Activated naive CD4-positive, alpha-beta T cell (primary cell): ENCODE measurements at places on chromosomes 6 and 20.

GRCh38 chr6:78578430-78578829, 288.9 kb upstream of the IRAK1BP1 start:
- no peak for DNase-seq

DNA sequence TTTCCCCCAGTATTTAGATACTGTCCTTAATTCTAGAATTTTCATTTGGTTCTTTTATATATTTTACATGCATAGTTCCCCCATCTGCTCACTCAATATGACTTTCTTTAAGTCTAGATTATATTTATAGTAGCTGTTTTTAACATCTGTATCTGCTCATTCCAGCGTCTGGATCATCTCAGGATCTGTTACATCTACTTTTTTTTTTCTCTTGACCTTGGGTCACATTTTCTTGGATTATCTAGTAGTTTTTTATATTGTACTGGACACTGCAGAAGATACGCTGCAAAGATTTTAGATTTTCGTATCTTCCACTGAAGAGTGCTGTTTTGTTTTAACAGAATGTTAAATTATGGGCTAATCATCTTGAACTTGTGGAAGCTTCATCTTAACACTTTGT, 20.7 kb downstream of the RAB22A start:
- DNase-seq, result no peak

- DNase-seq, result no peak
Measured at GRCh38 chr6:107493158-107494057, 3.5 kb downstream of the SOBP start.

DNA sequence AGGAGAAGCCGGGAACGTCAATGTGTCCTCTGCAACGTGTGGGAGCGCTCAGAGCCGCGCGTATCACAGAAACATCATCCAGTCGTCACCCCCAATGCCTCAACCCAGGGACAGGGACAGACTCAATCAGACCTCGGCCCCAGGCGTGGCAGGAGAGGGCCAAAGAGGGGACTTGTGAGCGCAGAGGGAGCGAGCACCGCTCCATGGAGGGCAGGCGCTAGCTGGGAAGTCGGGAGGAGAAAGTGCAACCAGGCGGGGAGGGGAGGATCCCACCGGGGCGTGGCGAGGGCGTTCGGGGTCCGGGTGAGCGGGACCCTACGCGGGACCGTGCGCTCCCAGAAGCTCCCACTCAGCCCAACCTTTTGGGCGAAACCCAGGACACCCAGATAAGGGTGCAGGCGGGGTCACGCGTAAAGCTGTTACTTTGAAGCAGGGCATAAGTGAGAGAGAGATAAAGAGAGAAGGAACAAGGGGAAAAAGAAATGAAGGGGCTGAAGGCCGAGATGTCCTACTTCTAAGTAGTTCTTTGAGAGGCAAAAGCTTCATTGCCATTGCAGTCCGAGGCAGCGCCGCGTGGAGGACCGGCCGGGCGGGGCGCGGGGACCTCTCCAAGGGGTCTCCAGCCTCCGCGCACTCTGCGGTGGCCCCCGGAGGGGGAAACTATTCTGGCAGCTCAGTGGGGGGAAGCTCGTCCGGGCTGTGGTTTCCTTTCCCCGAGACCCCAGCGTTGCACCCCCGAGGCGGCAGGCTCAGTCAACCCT, 862 bp upstream of the SOBP start:
- DNase-seq, result no peak

DNA sequence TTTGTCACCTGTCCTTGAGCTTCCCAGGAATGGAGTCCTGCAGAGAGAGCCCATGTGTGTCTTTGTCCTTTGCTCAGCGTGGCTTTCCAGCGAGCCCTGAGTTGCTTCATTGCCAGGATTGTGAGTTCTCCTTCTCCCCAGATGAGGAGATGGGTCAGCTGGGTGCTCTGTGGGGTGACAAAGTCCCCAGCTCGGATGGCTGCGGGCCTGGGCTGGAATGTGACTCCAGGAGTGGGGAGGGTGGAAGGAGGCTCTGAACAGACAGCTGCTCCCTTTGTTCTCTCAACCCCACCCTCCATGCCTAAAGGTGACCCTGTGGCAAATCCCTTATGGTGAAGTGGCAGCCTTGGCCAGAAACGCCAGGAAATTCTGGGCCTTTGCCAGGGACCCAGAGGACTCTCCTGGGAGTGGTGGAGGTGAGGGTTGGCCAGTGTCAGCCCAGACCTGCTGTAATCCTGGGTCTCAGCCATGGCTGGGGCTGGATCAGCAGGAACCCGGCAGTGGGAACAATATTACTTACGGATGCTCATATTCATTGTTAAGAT, 44.4 kb upstream of the CST5 start:
- DNase-seq, result no peak

- no peak for DNase-seq
Measured at GRCh38 chr6:26211963-26212362, 124.7 kb downstream of the HFE start.

GRCh38 chr6:168496997-168497331, 56.0 kb downstream of the SMOC2 start:
- no peak for DNase-seq

- no peak for DNase-seq
Measured at GRCh38 chr20:47233333-47234188, 122.9 kb downstream of the ZMYND8 start.

- DNase-seq, result no peak
Measured at GRCh38 chr6:156950531-156950930, 173.4 kb downstream of the ARID1B start.

DNA sequence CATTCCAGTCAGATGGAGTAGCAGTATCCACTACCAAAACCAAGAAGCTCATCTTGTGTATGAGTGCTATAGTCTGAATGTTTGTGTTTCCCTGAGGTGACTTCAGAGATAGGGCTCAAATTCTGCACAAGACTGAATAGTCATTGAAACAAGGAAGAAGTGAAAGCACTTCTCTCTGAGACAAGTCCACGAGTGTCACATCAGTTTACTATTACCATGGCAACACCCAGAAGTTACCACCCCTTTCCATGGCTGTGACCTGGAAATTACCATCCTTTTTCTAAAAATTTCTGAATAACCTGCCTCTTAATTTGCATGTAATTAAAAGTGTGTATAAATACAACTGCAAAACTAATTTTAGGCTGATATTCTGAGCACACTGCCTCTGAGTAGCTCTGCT, 682.1 kb upstream of the ADGRB3 start:
- no peak for DNase-seq

GRCh38 chr6:36368921-36369865, 18.3 kb downstream of the ETV7 start:
- no peak for DNase-seq

- no peak for DNase-seq
Measured at GRCh38 chr6:119267126-119267905, 82.2 kb downstream of the MAN1A1 start.

DNA sequence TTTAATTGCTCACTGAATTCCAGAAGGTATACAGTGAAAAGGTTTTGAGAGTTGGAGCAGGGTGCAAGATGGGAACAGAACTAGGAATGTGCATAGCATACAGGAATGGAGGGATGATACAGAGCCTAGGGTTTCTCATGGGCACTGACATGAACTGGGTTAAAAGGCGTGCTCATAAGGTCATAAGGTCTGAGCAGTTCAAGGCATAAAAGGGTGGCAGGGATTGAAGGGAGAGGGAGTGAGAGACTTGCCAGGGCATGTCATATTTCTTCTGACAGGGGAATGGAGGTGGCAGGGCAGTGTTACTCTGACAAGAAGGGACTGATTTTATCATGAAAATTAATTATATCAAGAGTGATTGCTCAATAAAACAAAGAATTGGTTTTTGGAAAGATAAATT, 4.7 kb downstream of the MLIP start:
- no peak for DNase-seq

DNA sequence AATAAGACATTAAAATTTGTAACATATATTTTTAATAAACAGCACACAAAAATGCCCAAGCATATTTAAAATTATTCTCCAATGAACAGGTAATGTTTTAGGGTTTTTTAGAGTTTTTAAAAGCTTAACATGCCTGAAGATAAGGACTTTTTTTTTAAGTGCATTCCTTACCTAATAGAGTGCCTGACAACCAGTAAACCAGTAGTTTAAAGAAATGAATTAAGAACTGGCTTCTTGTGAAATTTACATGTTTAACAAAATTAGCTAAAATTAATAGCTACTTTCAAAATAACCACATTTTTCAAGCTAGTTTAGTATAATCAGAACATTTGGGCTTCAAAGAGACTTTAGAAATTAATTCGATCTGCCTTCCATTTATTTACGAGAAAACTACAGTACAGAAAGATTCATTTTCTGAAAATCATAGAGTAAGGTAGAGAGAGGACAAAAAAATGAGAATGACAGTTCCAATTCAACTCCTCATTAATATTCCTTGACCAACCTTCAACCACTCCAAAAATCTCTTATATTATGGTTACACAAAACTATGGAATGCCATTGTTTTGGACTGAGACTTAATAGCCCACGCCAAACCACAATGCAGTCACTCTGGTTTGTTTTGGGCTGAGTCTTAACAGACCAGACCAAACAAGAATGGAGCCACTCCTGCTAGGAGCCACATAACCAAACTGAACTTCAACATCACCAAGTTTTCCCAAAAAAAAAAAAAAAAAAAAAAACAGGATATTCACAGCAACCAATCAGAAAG, 5.7 kb upstream of the PLN start:
- no peak for DNase-seq

DNA sequence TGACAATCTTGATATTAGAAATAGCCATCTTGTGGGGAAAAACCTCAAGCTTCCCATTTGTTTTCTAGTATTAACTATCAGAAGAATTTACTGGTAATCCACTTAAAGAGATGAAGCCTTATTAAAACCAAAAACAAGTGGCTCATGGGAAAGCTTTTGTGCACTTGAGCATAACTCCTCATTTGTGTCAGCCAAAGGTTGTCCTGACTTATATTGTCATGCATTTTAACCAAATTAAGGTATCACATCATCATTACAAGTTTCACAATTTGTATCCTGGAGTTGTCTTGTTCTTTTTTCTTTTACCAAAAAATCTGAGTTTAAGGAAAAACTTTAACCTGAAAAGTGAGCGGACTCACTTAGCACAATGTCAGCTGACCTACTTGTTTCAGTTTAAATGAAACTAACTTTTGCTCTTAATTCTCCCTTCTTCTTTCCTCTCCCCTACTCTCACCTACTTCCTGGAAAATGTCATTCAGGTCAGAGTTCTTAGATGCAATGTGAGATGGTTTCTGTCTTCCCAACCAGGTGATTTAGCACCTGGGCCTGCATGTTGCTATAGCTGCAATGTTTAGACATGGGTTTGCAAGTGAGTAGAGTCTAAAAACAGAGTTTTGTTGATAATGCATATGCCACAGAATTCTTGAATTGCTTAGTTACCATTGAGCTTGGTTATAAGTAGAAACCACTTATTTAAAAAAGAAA, 82.8 kb downstream of the TNFAIP3 start:
- DNase-seq, result no peak

- DNase-seq, result no peak
Measured at GRCh38 chr20:39462416-39462945, 500.3 kb downstream of the DHX35 start.

GRCh38 chr6:3045777-3046176, 22.5 kb upstream of the RIPK1 start:
- DNase-seq, result no peak

GRCh38 chr6:145454006-145454405, 281.3 kb downstream of the EPM2A start:
- DNase-seq, result no peak

DNA sequence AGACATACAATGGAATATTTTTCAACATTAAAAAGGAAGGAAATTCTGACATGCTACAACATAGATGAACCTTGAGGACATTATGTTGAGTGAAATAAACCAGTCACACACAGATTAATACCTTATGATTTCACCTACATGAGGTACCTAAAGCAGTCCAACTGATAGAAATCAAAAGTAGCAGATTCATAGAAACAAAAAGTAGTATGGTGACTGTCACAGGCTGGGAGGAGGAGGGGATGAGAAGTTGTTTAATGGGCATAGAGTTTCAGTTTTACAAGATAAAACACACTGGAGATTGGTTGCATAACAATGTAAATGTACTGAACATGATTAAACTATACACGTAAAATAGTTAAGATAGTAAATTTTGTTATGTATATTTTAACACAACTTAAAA, 48.5 kb upstream of the OLIG3 start:
- no peak for DNase-seq

GRCh38 chr20:39853636-39854035, 835.4 kb downstream of the MAFB start:
- DNase-seq, result no peak

GRCh38 chr6:28215425-28215824, 9.7 kb upstream of the ZSCAN9 start:
- no peak for DNase-seq

DNA sequence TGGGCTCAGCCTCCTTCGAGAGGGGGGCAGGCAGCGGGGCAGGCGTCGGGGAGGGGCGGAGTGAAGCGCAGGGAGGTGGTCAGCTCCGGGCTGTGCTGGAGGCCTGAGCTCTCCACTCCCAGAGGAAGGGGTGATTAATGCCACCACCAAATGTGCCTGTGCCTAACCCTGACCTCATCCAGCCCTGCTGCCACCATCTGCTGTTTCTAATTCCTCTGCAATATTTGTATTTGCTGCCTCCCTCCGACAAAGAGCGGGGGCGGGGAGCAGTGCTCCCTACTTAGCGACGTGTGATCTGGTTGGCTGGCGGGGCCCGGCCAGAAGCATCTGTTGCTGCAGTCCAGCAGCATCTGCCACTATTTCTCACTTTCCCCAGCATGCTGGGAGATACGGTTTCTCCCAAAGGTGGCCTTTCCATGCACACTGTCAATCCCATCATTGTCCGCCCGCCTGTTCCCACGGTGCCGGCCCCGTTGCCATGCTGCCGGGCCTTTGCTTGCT, 47.0 kb downstream of the DLL1 start:
- no peak for DNase-seq

GRCh38 chr6:10383331-10384090, 31.4 kb downstream of the TFAP2A start:
- no peak for DNase-seq

GRCh38 chr6:105458551-105458950, 55.7 kb upstream of the PREP start:
- DNase-seq, result no peak

- no peak for DNase-seq
Measured at GRCh38 chr6:149983145-149983544, 19.4 kb downstream of the ULBP1 start.
